ENCODE measurements at places on chromosomes 2 and 18. TPM values are rescaled to one million over a fixed set of nuclear protein-coding genes. Genes with fewer than 3 reads are reported as not detected.

CFAP65 gene
- total RNA-seq = not detected

GRCh38 chr2:234917211-234917975, 34.4 kb upstream of the SH3BP4 start:
- no peak for DNase-seq
- H3K4me3 ChIP-seq = no peak overlapping the region
- no peaks in the 10 kb centered on the region for H3K36me3 ChIP-seq
- H3K27me3 ChIP-seq = no peaks in the 10 kb centered on the region
- no peaks in the 10 kb centered on the region for H3K4me1 ChIP-seq
- no peak overlapping the region for H3K27ac ChIP-seq

STPG4 gene
- 0.91 TPM for total RNA-seq

TMEM247 gene
- total RNA-seq = not detected

SLC5A7 gene
- total RNA-seq = not detected

CYB5A gene
- total RNA-seq = 159 TPM
